Mucosa of descending colon (tissue), 3 donors: ENCODE measurements at places on chromosomes 2 and 18. TPM values are rescaled to one million over a fixed set of nuclear protein-coding genes. Genes with fewer than 3 reads are reported as not detected.

ATP6V1C2 gene
- 1.0 TPM for total RNA-seq

AQP12B gene
- total RNA-seq, result 3.9 TPM

CEP68 gene
- 13.2 TPM for total RNA-seq

DNA sequence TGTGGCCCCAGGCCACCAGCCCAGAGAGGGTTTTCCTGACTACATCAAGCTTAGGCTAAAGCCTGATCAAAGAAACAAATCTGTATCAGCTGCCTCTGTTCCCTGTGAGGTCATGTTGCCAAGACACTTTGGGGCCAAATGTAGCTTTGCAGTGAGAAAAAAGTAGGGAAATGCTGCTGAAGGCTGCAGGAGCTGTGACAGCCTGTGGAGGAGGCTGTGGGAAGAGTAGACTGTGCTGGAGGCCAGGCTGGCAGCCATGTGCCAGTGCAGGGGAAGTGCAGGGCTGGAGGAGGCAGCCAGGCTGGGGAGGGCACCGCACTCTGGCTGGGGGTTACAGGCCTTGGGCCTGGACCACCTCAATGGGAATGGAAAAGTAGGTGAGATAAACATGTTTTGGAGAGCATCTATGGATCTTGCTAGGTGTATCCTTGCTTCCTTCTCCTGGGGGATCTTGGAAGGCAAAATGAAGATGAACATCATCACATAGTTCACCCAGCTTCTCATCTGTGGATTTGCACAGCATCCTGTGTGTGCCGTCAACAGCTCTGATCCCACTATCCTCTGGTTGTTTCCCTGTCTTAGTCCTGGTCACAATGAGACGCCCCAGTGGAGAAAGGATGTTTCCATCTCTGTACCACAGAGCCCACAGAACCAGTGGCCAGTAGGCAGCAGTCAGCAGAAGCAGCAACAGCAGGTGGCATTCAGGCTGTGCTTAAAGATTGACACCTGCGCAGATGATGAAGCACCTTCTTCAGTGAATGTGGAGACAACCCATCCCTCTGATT lies 103.8 kb upstream of the COPS8 start:
- no peak for DNase-seq

DNA sequence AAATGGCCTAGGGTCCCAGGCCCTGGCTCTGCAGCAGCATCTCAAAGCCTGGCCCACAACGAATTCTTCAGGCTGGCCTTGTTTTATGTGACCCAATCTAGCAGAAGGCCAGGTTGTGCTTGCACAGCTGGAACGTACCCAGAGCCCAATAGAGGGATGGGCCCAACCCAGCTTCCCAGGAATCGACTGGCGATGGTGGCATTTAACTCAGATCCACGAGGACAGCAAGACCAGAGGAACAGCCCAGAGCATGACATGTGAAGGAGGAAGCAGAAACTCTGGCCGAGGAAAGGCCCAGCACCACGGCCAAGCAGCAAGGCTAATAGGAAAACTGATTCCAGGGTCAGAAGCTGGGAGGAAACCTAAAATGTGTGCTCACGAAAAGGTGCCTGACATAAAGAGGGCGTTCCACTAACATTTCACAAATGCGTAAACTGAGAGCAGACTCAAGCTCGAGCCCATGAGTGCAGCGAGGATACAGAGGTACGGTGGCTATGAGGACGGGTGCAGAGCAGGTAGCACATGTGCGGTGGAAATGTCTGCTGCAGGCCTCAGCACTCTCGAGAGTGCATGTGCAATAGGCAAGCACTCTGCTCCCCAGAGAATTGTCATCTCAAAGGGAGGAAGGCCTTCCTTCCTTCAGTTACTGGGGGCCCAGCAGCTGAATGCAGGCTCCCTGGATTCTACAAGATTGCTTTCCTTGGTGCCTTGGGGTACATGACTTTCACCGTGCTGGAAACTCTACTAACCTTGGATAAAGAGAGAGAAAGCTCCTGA lies 156.9 kb upstream of the GLI2 start:
- no peak for DNase-seq

GRCh38 chr2:113117541-113118262 lies 9.7 kb upstream of the IL1RN start:
- peak; percentile 77 for DNase-seq
